ENCODE measurements at places on chromosomes 3 and 15. TPM values are rescaled to one million over a fixed set of nuclear protein-coding genes. Genes with fewer than 3 reads are reported as not detected.

- peaks cover 8% of the 10 kb centered on the region for H3K4me1 ChIP-seq
- H3K4me3 ChIP-seq = peak overlapping the region; percentile 6
- H3K27ac ChIP-seq = peak overlapping the region; percentile 35
- H3K27me3 ChIP-seq = no peaks in the 10 kb centered on the region
Observed at GRCh38 chr15:66617137-66618090, 51.6 kb upstream of the LCTL start.

DNA sequence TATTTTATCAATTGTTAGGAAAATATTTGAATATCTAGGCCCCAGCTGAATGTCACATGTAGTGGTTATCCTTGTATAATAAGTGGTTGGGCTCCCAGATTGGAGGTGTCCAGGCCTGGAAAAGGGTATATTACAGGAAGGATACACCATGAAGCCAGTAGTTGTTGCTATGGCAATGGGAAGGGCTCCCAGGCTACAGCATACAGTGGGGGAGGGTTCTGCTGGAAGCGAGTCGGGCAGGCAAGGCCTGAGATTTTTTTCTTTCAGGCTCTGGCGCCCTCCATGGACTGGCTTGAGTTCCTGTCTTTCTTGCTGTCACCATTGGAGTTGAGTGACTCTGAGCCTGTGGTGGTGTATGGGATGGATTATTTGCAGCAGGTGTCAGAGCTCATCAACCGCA, 8.9 kb downstream of the ECE2 start:
- DNase-seq = peak; percentile 69
- H3K27me3 ChIP-seq = no peaks in the 10 kb centered on the region
- no peaks in the 10 kb centered on the region for H3K36me3 ChIP-seq
- H3K4me1 ChIP-seq = no peaks in the 10 kb centered on the region
- no peak overlapping the region for H3K27ac ChIP-seq
- no peak overlapping the region for H3K4me3 ChIP-seq

GRCh38 chr15:79025201-79025600, 65.4 kb downstream of the RASGRF1 start:
- H3K27me3 ChIP-seq = no peaks in the 10 kb centered on the region
- H3K4me3 ChIP-seq = no peak overlapping the region
- H3K4me1 ChIP-seq = no peaks in the 10 kb centered on the region
- DNase-seq = peak; percentile 23

DNA sequence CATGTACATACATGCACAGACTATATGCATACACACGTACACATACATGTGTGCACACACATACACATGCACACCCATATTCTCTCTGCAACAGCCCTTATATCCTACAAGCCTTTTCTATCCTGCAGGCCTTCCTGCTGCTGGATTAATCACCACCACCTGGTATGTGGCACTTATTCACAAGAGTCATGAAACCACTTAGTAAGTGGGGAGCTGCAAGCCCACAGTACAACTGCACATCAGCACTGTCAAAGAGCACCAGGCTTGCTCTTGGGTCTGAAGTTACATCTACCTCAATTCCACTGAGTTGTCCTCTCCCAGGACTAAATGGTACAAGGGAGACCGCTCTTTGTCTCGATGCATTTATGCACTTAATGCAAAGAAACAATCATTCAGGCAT, 233.2 kb downstream of the KLF13 start:
- H3K4me1 ChIP-seq = no peaks in the 10 kb centered on the region
- DNase-seq = no peak
- H3K27ac ChIP-seq = no peak overlapping the region
- H3K27me3 ChIP-seq = no peaks in the 10 kb centered on the region

GRCh38 chr3:114452256-114452655, 158.4 kb downstream of the TIGIT start:
- H3K36me3 ChIP-seq = no peaks in the 10 kb centered on the region
- DNase-seq = no peak
- H3K27me3 ChIP-seq = no peaks in the 10 kb centered on the region
- peaks cover 19% of the 10 kb centered on the region for H3K4me1 ChIP-seq

The SPTSSB gene
- 0.12 TPM for total RNA-seq

The LRTM1 gene
- 0.56 TPM for total RNA-seq

DNA sequence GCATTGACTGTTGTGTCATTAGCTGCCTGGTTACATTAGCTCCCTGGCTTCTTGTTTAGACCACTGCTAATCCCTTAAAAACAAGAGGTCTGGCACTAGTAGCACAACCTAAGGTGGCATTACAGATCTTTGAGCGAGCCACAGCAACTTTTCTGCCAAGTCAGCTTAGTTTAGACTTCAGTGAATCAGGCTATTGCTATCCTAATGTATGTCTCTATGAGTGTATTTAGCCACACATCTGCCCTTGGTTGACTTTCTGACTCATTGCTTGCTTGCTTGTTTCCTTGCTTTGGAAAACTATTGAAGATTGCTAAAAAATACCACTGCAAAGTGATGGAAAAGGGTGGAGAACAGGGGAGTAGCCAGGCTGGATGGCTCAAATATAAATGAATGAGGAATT, 50.2 kb downstream of the CHP1 start:
- H3K4me3 ChIP-seq = no peak overlapping the region
- no peaks in the 10 kb centered on the region for H3K4me1 ChIP-seq
- H3K27ac ChIP-seq = no peak overlapping the region
- DNase-seq = no peak
- peaks cover 11% of the 10 kb centered on the region for H3K36me3 ChIP-seq

- no peak overlapping the region for H3K27ac ChIP-seq
- H3K27me3 ChIP-seq = no peaks in the 10 kb centered on the region
- no peak overlapping the region for H3K4me3 ChIP-seq
- peaks cover 17% of the 10 kb centered on the region for H3K4me1 ChIP-seq
- peak; percentile 31 for DNase-seq
Observed at GRCh38 chr3:101836652-101837598, 12.4 kb upstream of the NFKBIZ start.

DNA sequence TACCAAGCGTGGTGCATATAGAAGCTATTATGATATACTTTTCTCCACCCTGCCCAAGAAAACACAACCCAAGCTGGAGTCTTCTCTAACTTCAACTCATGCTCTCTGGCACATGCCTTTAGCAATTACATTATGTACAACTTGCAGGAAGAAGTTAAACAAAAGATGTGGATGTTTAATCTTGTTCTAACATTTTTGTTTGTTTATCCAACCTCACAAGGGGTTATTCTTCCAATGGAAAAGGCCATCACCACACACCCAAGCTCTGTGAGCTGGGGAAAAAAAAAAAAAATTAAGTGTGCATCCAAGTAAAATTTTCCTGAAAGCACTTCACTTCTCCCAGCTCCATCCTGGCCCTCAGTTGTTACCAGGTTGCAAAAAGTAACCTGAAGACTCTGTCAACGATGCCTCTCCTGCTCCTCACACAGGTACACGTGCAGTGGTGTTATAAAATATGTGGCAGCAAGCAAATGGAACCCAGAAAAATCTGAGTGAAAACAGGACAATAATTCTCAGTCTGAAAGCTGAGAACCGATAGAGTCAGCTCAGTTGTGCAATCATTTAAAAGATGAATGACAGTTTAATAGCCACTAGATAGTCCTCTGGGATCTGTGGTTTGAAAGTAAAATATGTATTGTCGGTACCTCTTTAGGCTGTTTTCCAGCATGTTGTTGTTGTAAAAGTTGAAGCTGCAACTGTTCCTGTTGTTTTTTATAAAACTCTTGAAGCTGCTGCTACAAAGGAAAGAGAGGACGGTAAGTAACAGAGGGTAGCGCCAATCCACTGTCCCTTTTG, 531.4 kb downstream of the FOXP1 start:
- H3K4me3 ChIP-seq = no peak overlapping the region
- H3K36me3 ChIP-seq = no peaks in the 10 kb centered on the region
- H3K27me3 ChIP-seq = no peaks in the 10 kb centered on the region
- H3K27ac ChIP-seq = no peak overlapping the region
- H3K4me1 ChIP-seq = no peaks in the 10 kb centered on the region

DNA sequence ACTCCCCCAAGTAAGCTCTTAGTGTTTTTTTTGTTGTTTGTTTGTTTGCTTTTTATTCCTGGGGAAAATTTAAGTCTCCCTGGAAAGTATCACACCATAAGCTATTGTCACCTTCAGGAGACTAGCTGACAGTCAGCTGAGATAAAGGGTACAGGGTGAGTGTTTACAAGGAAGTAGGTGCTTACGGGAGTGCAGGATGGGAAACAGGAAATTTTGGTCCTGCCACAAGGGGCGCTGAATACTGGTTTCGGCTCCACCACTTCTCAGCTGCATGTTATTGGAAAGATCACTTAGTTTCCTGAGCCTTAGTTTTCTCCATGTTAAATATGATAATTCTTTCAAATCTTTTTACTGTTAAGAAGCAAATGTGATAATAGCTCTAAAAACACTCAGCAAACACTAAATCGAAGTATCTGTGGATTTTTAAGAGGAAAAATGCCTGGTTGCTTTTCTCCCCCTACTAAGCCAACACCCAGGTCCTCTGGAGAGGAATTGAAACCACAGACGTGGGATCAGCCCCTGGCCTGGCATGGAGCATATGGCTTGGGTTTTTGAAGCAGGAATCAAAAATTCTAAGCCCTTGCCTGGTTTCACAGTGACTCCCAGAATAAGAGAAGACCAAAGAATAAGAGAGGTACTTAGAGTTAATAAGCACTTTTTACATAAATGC, 90.7 kb downstream of the SCN11A start:
- H3K27ac ChIP-seq = no peak overlapping the region
- no peaks in the 10 kb centered on the region for H3K4me1 ChIP-seq
- H3K4me3 ChIP-seq = no peak overlapping the region
- DNase-seq = no peak
- no peaks in the 10 kb centered on the region for H3K36me3 ChIP-seq
- H3K27me3 ChIP-seq = no peaks in the 10 kb centered on the region

GRCh38 chr3:32374788-32375595, 16.7 kb upstream of the CMTM7 start:
- no peaks in the 10 kb centered on the region for H3K27me3 ChIP-seq
- DNase-seq = peak; percentile 37
- H3K4me3 ChIP-seq = no peak overlapping the region
- H3K4me1 ChIP-seq = no peaks in the 10 kb centered on the region
- no peak overlapping the region for H3K27ac ChIP-seq

DNA sequence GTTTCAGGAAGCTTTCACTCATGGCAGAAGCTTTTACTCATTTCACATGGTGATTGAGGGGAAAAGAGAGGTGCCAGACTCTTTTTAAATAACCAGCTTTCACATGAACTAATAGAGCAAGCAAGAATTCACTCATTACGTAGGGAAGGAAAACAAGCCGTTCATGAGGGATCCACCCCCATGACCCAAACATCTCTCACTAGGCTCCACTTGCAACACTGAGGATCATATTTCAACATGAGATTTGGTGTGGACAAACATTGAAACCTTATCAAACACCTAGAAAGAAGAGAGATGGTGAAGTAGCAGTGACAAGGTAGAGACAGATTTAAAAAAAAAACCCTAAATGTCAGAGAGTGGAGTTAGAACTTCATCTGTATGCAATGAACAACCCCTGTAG, 408.6 kb upstream of the PDZRN3 start:
- no peaks in the 10 kb centered on the region for H3K4me1 ChIP-seq
- H3K4me3 ChIP-seq = no peak overlapping the region
- H3K27me3 ChIP-seq = no peaks in the 10 kb centered on the region
- H3K36me3 ChIP-seq = no peaks in the 10 kb centered on the region

GRCh38 chr15:32831485-32831884, 113.7 kb downstream of the GREM1 start:
- peaks cover 10% of the 10 kb centered on the region for H3K4me1 ChIP-seq
- H3K27ac ChIP-seq = no peak overlapping the region
- DNase-seq = no peak
- no peak overlapping the region for H3K4me3 ChIP-seq

- no peaks in the 10 kb centered on the region for H3K27me3 ChIP-seq
- H3K36me3 ChIP-seq = no peaks in the 10 kb centered on the region
- peaks cover 31% of the 10 kb centered on the region for H3K4me1 ChIP-seq
- peak overlapping the region; percentile 84 for H3K27ac ChIP-seq
- DNase-seq = peak; percentile 85
Observed at GRCh38 chr3:4416961-4417360, 50.1 kb downstream of the SUMF1 start.

GRCh38 chr3:175743733-175744400, 884.7 kb downstream of the NAALADL2 start:
- no peaks in the 10 kb centered on the region for H3K4me1 ChIP-seq
- no peaks in the 10 kb centered on the region for H3K36me3 ChIP-seq
- H3K27ac ChIP-seq = no peak overlapping the region
- H3K27me3 ChIP-seq = no peaks in the 10 kb centered on the region
- H3K4me3 ChIP-seq = no peak overlapping the region
- DNase-seq = no peak

The CSNK1G1 gene
- total RNA-seq = 20.3 TPM

DNA sequence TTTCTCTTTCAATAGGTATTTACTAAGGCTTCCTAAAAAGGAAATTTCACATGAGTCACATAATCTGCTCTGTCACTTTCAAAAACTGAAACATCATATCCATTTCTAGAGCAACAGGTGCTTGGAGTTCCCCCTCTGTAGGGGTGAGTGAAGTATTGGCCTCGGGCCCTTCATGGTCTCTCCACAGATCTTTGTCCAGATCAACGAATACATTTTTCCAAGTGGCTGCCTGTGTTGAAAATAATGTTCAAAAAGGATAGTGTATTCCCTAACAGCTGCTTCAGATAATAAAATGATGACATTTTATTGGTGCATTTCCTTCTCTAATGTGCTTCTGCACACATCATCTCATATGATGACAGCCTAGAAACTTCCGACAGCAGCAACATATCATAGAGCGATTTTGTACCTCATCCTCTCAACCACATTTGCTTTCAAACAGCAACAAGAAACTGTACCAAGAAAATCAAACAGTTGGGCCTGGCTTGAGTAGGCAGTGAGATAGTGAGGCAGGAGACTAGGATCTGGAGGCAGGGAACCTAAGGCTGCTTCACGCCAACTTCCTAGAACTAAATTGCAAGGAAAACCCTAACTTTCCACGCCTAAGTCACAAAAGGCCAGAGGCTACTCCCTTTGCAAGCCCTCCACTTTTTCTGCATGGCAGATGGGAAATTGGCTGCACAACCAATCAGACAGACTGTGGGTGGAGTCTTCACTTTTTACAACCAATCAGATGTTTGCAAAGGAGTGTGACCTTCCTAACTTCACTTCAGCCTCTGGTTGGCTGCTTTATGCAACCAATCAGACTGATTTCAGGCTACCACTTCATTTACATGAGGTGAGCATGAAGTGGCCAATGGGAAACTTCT, 340.2 kb downstream of the LRRC3B start:
- no peak overlapping the region for H3K4me3 ChIP-seq
- DNase-seq = peak; percentile 16

The SCAANT1 gene
- total RNA-seq = not detected

DNA sequence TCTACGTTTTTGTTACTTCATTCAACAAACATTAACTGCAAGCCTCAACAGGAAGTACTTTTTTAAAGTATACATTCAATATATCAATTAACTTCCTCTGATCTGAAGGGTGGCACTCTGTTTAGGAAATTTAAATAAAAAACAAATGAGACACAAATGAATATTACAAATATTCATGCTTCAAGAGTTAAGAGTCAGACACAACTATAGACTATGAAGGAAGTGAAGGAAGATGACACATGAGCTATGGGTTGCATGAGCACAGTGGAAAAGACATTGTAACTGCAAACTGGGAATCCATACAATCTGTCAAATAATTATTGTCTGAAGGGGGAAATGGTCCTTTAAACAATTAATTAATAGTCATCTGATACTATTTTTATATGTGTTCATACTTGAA, 26.8 kb upstream of the ALCAM start:
- no peak overlapping the region for H3K4me3 ChIP-seq
- H3K4me1 ChIP-seq = no peaks in the 10 kb centered on the region
- H3K27me3 ChIP-seq = no peaks in the 10 kb centered on the region
- H3K36me3 ChIP-seq = no peaks in the 10 kb centered on the region

The NLGN1 gene
- total RNA-seq = 15.6 TPM
